ENCODE measurements at places on chromosomes 3 and 15.

- DNase-seq, result no peak
Measured at GRCh38 chr3:146780251-146780650, 175.1 kb upstream of the PLSCR5 start.

DNA sequence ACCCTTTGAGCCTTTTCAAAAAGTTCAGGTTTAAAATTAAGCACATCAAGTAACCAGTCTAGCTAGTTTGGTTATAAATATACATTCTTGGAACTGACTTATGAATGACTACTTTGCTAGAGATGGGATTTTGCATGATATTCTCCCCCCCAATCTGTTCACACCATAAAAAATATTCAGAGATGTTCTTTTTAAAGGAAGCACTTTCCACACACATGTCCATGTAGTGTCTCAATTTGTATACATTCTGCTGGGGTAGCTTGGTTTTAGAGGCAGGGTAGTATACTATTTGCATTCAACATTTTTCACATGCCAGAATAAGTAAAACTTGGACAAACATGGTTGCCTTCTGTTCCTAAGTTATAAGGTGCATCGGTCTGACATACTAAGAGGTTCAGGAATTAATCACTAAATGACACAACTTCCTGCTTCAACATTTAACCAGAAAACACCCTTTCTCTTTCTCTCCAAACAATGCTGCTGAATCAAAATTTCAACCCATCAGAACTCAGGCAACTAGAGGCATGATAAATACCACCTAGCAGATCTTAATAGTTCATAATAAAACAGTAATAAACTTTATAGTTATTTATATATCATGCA, 57.0 kb downstream of the SUMF1 start:
- DNase-seq, result no peak

GRCh38 chr3:156409694-156410093, 145.2 kb downstream of the SSR3 start:
- no peak for DNase-seq

DNA sequence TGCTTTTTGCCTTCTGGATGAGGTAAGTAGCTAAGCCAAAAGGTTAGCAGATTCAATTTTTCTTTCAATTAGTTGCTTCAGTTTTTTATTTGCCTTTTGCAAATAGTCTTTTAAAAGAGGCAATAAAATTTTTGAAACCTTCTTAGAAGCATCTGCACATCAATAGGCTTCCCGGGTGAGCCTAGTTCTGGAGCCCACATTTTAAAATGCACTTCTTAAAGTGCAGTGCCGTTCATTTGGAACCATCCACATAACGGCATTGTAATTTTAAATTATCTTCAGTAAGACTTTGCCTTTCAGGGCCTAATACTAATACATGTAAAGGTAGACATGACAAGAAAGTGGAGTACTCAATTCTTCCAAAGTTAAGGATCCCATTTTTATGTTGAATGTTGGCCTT, 269.2 kb downstream of the THSD4 start:
- no peak for DNase-seq

DNA sequence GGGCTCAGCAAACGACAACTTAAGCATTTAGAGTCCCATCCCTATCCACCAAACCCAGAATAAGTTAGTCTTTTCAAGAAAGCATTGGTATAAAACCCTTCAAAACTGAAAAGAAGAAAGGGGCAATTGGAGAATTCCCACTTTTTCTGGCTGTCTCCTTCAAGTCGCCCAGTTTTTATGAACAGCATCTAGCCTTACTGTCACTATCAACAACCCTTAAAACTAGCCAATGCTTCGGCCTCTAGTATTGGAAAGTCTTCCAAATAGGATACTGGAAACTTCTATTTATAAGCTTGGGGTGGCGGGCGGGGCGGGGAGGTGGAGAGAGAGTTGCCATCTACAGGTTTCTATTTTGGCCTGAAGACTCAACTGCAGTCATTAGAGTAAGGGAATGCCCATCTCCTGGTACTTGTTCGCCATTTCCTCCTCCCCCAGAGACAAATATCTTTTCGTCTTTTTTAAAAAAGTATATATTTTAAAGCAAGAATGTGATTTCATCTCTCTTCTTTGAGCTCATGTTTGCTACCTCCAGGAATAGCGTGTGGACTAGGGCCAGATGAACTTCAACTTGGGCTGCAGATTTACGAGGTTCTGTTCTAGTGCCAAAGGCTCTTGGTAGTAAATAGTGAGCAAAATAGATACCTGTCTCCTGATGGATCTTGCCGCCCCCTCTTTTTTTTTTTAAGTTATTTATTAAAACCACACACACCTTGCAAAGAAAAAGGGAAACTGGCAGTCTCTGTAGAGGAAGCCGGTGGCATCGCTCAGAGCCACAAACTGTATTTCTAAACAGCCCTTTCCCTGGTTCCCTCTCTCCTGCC, 2.7 kb downstream of the BCL6 start:
- no peak for DNase-seq

DNA sequence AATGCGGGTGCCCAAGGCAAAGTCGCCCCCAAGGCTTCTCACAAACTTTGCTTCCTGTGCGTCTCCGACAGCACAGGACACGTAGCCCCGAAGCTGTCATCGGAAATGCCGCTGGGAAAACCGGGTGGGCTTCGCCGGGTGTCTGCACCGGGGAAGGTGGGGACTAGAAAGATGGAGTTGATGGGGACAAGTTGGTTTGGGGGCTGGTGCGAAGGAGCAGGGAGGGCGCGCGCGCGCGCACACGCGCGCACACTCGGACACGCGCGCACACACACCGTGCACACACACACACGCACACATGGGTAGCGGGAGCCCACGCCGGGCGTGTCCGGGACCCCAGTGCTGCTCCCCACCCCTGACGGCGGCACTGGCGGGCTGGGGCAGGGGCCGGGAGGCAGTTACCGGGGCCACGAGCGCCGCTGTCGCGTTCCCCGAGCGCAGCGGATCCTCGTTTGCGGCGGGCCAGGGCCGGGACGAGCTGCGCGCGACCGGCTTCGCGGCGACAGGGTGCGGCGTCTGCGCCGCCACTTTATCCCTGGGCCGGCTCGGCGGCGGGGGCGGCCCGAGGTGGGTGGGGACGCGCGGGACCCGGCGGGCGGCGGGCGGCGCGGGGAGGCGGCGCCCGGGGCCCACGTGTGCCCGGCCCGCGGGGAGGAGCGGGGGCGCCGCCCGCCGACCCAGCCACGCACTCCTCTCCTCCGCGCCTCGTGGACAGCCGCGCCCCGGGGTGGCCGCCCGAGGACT, 539 bp upstream of the MGLL start:
- DNase-seq, result no peak

DNA sequence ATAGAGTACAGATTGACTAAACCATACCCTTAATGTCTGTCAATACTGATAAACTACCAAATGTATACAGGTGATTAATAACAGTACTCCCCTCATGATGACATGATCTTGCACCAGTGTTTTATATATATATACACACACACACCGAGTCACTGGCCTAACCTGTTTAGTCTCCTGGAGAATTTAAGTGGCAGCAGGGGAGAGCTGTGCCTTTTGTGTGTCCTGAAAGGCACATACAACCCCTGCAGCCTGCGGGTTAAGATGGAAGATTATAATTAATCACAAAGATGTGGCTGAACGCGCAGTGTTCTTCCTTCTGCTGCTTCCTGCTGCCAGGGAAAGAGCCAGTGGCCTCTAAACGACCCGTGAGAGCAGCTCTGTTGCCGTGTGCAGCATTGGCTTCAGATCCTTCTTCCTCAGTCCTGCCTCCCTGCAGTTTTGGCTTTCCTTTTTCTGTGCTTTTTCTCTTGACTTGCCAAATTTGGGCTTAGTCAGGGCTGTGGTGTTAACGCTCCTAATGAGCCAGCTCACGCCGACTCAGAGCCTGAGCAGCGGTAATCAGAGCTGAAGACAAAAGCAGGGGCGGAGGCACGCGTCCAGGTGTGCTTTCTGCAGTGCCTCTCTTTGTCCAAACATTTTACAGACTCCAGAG, 42.5 kb upstream of the UBE3A start:
- DNase-seq, result no peak

DNA sequence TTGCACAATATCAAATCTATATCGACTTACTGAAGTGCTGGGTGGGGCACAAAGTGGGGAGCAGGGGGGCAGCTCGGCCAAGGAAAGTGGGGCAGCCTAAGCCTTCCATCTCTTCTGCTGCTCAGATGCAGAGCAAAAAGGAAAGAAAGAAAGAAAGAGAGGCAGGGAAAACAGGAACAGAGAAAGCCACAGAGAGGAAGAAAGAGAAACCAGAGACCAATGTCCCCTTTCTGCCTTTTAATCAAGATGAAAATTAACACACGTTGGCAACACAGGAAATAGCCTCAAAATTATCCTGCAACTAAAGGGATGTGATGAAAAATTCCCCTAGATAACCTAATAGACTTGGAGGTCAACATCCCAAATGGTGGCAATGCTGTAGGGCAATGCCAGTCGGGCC, 72.2 kb upstream of the RAD18 start:
- no peak for DNase-seq

DNA sequence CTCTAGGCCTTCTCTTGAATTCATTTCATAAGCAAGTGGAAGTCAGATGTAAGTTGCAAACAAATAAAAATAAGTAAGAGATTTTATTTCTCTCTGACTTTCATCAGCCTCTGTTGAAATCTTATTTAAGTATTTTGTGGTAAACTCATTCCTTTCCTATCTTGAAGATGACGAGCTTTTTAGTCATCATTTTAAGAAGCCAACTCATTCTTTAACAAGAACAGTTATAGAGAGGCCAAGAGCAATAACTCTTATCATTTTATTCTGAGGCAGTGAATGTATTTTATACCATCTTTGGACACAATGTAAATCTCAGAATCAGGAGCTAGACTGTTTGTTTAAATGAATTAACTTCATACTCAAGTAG, 147.5 kb upstream of the MBNL1 start:
- DNase-seq, result no peak

DNA sequence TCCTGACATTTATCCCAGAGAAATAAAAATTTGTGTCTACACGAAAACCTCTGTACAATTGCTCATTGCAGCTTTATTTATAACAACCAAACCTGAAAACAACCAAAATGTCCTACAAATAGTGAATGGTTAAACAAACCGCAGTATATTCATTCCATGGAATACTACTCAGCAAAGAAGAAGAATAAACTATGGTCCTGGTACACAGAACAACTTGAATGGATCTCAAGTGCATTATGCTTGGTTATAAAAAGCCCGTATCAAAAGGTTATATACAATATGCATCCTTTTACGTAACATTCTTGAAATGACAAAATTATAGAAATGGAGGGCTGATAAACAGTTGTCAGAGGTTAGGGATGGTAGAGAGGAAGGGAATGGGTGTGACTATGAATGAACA, 3.7 kb downstream of the SEC22C start:
- no peak for DNase-seq

GRCh38 chr15:55555089-55555488, 33.1 kb downstream of the PYGO1 start:
- no peak for DNase-seq

DNA sequence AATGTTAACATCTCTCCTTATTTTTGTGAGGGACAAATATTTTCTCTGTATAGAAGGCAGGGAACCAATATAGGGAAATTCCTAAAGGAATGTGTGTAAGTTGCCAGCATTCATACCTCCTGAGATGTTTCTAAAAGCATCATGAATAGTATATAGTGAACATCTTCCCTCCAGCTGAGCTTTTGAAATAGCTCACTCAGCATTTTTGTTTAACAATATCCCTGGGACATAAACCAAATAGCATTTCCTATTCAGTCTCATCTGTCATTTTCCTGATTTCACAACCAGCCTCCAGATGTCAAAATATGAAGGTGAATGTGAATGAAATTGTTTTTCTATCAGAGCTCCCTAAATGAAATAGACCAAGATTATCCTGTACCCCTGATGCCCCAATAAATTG, 137.2 kb downstream of the PPM1L start:
- no peak for DNase-seq

GRCh38 chr15:43939070-43939469, 112.3 kb downstream of the WDR76 start:
- no peak for DNase-seq

- no peak for DNase-seq
Measured at GRCh38 chr3:189635339-189635738, 4.2 kb downstream of the TP63 start.

- DNase-seq, result no peak
Measured at GRCh38 chr3:122985539-122985938, 42.0 kb downstream of the SEMA5B start.

DNA sequence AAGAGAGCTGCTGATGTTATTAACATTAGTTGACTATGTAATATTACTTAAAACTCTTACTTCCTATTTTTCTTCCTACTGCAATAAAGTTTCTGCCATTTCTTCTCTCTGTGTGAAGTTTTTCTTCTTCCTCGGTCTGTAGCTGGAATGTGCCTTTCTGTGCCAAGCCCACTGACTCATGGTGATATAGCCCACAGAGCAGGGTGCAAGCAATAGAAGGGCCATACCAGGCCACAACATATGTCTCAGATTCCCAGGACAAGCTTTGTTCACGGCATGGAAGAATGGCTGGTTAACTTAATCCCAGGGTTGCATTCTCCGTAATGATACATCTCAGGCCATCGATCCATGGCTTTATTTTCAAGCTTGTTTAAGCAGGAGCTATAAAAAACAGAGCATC, 815.3 kb downstream of the TUSC7 start:
- DNase-seq, result no peak

DNA sequence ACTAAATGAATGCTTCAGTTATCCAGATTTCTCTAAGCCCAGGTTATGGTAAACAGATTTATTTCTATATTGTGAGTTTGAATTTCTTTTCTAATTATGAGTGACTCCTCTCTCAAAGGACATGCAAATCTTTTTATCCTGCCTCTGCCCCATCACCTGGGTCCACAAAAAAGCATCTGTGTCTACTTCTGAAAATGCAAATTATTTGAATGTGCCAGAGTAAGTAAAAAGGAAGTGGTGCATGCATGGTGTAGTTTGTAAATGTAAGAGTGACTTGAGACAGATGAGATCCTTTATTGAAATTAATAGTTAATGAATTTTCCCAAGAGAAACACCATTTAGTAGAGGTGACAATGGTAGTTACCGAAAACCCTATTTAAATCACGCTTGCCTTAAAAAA, 26.9 kb downstream of the MCTP2 start:
- no peak for DNase-seq

- DNase-seq, result no peak
Measured at GRCh38 chr15:67433495-67434099, 87.3 kb upstream of the C15orf61 start.

DNA sequence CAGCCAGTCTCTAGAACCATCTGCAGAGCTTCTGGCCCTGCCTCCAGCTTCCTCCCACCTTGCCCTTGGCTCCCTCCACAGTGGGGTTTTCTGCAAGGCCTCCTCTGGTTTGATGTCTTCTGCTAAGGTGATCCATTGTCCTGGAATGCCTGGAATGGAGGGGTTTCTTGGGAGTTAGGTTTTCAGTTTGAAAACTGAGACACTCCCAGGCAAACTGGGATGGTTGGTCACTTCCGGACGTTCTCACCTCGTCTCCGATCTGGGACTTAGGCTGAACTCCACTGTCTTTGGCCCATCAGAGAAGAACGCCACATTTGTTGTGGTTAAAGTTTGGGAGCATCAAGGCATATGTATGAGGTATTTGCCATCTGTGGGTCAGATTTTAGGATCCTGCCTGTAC, 77.4 kb upstream of the KLHL25 start:
- DNase-seq, result no peak

DNA sequence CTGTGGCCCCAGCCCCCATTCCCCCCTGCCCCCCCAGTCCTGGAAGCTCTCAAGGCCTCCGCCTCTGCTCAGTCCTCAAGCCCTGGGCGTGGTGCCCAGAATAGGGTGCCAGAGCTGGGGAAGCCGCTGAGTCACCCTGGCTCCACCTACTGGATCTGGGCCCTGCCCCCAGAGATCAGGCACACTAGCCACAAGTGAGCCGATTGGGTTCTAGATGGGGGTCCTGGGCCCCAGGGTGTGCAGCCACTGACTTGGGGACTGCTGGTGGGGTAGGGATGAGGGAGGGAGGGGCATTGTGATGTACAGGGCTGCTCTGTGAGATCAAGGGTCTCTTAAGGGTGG, 5.7 kb downstream of the EIF4G1 start:
- peak; percentile 94 for DNase-seq

Measured in C1 segment of cervical spinal cord (tissue), 14 donors.